Stimulated activated CD4-positive, alpha-beta T cell treated with anti-CD3 and anti-CD28 coated beads, Interleukin-1b, Interleukin-23, amount 100 ng/mL, for 1 hour (primary cell): ENCODE measurements at places on chromosomes 6 and 20.

DNA sequence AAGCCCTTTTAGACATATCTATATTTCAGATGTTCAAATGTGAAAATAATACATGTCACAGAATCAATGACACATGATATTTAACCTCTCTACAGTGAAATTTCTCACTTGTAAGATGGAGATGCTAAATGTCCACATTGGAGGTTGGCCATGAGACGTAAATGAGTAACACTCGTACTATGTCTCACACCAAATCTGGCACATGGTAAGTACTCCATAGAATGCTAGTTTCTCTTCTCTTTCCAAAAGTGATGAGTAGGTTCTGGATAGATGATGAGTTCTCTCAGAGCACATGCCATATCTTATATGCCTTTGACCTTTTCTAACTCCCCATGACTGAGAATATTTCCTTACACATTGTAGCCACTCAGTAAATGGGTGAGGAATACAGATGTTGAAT, 17.7 kb downstream of the GFOD1 start:
- no peak for DNase-seq

GRCh38 chr6:77686931-77687330, 34.1 kb downstream of the MEI4 start:
- no peak for DNase-seq

DNA sequence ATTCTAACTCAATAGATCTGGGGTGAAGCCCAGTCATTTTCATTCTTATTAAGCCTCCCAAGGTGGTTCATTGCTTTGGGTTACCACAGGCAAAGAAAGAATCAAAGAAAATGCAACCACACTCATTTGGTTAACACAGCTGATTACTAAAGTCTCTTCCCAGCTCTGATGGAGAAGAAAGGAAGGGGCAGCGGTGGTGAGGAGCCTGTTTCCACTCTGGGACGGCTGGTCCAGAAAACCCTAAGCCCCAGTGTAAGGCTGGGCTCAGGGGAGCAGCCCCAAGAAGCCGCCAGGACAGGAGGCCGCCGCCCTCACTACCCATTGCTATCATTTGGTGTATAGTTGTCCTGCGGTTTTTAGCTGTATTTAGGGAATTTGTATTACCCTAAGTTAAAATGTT, 226.9 kb downstream of the CD83 start:
- no peak for DNase-seq

- DNase-seq = no peak
These were observed 1459.9 kb downstream of the GRIK2 start for GRCh38 chr6:102853249-102853955.

- DNase-seq = peak; percentile 88
These were observed at the start of gene NFKBIE for GRCh38 chr6:44265007-44265721. Gene NFKBIE, minus strand, starts transcription at chr6:44265551. Its CDS starts 205 bp downstream, at chr6:44265346.

DNA sequence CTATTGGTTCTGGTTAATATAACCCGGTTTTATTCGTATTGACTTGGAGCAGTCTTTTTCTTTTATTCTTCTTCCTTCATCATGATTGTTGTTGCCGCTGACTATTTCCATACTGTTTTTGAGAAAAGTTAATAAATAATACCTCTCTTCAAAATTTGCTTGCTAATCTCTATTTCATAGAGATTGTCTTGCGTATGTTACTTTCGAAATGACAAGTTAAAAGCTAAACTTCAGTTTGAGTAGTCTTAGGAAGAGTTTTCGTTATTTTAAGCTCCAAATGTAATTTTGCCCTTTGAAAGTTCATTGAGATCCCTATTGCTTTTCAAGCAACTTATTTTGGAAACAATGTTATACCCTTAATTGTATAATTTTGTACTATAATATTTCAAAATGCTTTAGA, 36.4 kb downstream of the DCBLD1 start:
- no peak for DNase-seq

DNA sequence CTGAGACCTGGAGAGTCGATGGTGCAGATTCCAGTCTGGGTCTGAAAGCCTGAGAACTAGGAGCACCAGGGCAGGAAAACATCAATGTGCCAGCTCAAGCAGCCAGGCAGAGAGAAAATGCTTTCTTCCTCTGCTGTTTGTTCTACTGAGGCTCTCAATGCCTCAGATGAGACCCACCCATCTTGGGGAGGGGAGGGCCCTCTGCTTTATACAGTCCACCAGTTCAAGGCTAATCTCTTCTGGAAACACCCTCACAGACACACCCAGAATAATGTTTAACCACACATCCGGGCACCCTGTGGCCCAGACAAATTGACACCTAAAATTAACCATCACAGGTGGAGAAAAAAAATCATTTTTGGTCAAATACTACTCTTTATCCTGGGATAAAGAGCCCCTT, 89.3 kb upstream of the SLC22A23 start:
- no peak for DNase-seq

- DNase-seq = no peak
These were observed 27.0 kb downstream of the RPRD1B start for GRCh38 chr20:38060536-38060935.

- DNase-seq = no peak
These were observed 58.5 kb downstream of the AHI1 start for GRCh38 chr6:135438907-135439535.

GRCh38 chr6:46476301-46476700, 14.9 kb downstream of the RCAN2 start:
- DNase-seq = no peak

DNA sequence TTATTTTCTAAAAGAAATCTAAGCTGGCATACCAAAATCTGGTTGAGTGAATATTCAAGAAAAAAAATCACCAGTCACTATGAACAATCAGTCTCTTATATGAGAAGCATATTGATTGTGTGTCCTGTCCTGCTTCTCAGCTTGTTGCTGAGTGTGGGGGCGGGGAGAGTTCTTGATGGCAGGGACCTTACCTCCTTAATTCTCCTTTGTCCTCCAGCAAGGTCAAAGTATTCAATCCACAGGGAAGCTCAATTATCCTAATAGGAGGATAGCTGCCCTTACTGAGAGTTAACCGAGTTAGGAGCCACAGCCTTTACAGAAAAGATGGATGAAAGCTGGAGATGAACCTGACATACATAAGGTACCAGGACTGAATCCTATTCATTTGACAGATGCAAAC, 154.0 kb downstream of the LY86 start:
- no peak for DNase-seq

DNA sequence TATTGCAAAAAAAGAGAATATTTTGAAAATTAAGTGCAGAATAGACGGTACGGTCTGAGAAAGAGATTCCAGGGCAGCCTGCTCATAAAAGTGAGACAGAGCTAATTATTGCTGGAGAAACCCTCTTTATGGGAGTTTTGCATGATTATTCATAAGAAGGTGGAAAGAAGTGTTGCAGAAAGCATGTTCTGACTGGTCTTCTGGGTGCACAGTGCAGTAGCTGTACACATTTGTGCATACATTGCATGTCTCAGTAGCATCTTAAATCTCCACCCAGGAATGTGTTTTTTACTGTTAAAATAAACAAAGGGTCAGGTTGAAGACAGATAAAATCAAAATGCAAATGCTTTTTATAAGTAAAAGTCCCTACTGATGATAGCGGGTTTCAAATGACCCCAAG, 1813.6 kb upstream of the DEFB115 start:
- DNase-seq = no peak

DNA sequence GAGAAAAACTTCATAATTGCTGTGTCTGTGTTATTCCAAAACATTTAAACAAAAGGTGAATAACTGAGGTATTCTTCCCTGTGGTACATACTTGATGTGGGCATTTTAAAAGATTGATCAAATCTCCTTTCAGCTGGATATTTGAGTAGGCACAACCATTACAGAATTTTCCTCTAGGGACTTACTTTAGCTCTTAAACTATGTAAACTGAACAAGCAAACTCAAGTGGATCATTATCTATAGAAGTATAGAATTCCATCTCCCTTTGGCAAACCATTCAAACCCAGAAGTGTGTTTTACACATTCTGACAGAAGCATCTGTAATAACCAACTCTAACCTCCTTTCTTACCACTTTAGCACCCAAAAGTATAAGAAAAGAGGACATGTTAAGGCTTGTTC, 241.4 kb downstream of the ESR1 start:
- no peak for DNase-seq

GRCh38 chr6:133891927-133892812, 3.3 kb downstream of the TCF21 start:
- no peak for DNase-seq

- no peak for DNase-seq
These were observed 69.7 kb upstream of the TOX2 start for GRCh38 chr20:43844778-43845614.

GRCh38 chr20:44646023-44646640, 5.4 kb downstream of the ADA start:
- DNase-seq = no peak

- no peak for DNase-seq
These were observed 110.2 kb downstream of the PHF3 start for GRCh38 chr6:63745784-63746183.

- no peak for DNase-seq
These were observed 63.4 kb downstream of the VEGFA start for GRCh38 chr6:43833223-43833995.

DNA sequence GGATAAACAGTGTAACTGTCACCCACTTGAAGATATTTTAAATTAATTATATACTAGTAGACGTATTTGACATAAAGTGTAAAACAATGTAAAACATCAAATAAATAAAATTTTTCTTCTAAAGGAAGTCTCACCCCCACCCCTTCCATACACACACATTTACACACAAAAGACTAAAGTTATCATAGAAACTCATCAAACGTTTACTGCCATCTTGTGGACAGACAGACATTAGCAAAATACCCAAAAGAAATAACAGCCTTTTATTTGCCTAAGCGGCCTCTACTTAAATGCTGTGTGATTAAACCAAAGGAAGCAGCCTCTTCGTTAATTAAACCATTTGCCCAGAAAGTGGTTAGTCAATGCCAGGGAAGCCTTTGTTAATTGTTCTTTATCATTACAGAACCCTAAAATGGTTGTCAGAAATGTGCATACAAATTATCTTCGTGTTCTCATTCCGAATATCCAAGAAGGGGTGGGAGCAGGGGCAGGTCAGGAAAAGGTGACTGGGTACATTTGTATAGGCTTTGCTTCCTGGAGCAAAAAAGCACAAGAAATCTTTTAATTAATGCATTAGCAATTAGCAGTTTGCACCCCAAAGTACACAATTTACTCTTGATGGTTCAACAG, 176.2 kb upstream of the SASH1 start:
- no peak for DNase-seq

DNA sequence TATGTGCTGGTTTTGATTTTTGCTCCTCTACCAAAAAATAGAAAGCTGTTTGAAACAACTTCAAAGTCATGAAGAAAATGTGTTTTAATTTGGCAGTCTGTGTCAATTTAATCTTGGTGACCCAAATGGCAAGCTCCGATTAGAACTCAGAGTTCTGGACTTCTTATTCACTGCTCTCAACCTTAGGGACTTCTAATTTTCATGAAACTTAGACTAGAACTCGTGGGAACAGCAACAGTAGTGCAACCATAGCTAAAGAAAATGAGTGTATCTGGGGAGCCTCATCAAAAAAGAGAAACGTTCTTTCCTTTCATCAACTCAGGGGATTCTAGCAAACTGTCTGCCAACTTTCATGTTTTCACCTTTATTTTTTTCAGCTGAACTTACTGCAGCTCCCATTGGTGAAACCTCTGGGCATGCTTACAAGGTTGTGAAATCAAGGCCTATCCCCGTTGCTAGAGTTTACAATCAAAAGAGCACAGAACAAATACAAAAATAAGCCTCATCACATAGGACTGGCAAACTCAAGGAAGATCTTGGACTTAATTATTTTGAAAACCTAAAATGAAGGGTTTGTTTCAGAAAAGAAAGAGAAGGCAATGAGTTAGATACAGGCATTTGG, 114.0 kb upstream of the HSF2 start:
- no peak for DNase-seq

- DNase-seq = no peak
These were observed 11.1 kb downstream of the ULBP1 start for GRCh38 chr6:149974825-149975224.

DNA sequence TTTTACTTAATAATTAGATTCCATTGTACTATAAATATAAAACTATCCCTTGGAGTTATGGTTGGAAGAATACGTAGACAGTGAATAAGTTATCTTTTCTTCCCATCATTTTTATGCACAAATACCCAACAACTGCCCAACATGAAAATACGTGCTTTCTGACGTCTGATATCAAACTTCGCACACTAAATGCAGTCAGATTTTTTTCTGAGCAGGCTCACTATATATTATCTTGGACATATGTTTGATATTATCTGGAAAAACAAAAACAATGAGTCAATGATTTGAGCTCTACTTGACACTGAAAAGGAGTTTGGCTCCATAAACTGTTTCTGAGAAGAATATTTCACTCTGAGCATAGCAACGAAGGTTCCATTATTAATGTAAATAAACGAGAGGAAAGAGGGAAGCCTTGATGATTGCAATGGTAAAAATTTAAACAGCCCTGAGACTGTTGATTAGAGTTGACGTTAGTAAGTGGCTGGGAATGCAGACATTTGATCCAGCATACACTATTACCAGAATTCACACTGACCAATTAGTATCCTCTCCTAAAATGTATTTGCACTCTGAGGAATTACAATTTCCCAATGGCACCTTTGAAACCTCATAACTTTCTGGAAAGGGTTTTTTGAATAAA, 1090.0 kb downstream of the EPHA7 start:
- DNase-seq = no peak

- no peak for DNase-seq
These were observed 117.9 kb downstream of the GMDS start for GRCh38 chr6:2127484-2127911.

DNA sequence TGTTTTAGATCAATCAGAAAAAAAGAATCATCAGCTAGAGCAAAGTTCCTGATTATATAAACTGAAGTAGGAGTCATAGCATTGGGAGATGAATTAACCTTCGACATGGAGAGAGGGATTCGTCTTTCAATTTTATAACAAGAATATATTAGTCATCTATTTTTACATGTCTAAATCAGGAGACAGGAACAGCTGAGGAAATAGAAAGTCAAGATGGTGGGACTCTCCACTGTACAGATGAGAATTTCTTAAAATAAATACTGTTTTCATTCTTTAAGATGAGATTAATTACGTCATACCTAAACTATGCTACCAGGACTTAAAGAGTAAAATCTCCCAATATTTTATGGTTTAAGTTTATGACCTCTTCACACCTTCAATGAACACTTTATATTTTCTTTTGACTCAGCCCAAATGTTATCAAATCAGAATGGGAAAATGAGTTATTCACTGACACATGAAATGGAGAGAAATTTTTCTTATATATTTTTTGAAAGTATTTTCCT, 1137.7 kb downstream of the EPHA7 start:
- DNase-seq = no peak

DNA sequence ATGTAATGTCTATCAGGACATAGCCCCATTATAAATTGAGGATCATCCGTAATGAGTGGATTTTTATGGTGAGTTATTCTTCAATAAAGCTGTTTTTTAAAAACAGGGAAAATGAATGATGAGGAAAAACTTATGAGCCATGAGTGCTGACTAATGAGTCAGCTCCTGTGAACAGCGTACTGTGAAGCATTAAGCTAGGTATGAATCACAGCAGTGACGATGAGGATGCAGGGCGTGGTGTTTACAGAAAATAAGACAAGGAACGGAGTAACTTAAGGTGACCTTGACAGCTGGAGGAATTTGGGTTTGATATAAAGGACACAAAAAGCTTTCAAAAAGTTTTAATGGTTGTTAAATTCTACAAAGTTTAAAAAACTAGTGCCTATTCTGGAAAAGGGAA, 96.3 kb downstream of the FOXF2 start:
- no peak for DNase-seq

- DNase-seq = no peak
These were observed 125.1 kb downstream of the TOX2 start for GRCh38 chr20:44039741-44040140.
